Kidney tubule cell (primary cell): ENCODE measurements at places on chromosomes 4 and X.

GRCh38 chr4:168587411-168588125 lies 90.7 kb downstream of the PALLD start:
- DNase-seq, result peak; percentile 97

GRCh38 chrX:2708021-2708420 lies 16.9 kb downstream of the CD99 start:
- peak; percentile 13 for DNase-seq

DNA sequence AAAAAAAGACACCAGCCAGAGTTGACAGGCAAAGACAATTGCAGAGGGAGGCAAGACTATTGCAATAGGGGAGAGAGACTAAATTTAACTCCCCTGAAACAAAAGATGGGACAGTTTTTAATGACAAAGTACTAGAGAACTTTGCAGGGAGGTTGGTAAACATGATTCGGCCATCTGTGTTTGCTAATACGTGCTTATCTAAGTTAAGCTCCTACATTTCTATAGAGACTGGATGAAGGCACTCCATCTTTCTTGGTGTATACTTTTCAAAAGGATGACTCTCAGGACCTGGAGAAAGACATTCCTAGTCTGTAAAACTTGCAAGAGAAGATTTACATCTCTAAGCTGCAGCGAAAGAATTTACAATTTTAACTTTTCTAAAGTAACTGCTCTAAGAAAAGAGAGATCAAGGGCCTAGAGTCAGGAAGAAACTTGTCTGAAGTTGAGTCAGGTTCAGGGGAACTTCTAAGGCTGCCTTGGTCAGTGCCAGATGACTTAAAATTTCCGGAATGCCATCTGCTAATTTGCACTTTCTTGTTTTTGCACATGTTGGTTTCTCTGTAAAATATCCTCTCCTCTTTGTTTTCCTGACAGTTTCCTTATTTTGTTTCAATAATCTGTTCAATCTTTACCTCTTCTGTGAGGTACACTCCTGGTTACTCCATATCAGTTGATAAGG lies 10.6 kb downstream of the ADAM29 start:
- DNase-seq, result no peak

DNA sequence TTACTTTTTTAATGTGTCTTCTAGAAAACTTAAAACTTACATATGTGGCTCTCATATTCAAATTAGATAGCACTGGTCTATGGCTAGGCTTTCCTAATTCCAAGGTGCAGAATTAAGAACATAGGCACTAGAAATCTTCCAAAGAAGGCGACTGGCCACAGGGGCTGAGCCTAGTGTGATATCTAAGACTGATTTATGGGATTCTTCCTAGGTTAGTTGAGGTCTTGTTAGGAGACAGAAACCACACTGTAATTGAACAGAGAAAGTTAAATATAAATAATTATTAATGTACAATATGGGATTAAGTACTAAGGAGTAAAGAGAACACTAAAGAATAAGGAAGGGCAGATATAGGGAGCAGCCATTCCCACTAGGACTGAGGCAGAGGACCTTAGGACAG lies 48.3 kb downstream of the SNX25 start:
- no peak for DNase-seq

DNA sequence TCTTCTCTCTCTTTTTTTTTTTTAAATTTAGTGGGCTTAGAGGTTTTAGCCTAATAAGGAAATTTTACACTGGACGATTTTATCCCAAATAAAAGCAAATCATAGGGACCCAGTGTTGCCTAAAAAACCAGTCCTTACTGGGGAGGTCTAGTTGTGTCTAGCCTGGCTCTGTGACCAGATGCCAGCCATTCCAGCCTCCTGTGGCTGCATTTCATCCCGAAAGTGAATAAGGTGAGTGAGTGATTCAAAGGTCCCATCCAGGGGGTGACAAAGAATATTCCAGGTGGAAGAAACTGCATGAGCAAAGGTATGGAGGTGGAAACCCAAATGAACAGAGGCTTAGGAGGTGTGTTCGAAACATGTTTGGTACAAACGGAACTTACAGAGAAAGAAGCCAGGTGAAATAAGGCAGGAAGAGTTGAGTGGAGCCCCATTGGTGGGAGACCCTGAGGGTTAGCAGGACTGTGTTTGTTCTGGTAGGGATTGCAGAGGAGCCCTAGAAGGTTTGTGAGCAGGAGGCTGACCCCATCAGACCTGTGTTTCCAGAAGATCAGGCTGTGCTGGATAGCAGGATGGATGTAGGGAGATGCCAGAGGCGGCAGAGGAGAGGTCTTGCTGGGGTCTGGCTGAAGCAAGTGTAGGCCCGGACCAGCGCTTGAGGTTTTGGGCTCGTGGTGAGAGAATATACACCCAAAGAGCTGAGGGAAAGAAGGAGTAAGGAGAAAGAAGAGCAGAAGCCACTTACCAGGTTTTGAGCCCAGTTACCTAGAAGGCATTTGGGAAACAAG lies 31.6 kb downstream of the PTTG2 start:
- DNase-seq, result no peak

- no peak for DNase-seq
Observed at GRCh38 chr4:87863486-87863885, 30.7 kb downstream of the MEPE start.

- no peak for DNase-seq
Observed at GRCh38 chrX:18542905-18543304, 117.5 kb downstream of the CDKL5 start.

DNA sequence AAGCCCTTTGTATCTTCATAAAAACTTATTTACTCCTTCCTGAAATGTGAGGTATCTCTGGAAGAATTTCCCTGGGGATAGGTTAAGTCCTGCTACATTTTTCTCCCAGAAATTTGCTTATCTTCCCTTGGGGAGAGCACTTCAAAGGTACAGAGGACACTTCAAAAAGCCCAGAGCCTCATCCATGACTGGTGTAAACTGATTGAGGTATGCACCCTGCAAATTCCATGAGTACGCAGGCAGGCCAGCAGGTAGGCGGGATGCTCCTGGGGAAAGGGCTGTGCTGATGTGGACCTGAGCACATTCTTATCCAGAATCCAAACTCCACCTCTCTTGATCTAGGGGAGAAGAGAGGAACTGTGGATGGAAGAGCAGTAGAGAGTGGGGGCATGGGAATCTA lies 26.3 kb upstream of the RASGEF1B start:
- no peak for DNase-seq

DNA sequence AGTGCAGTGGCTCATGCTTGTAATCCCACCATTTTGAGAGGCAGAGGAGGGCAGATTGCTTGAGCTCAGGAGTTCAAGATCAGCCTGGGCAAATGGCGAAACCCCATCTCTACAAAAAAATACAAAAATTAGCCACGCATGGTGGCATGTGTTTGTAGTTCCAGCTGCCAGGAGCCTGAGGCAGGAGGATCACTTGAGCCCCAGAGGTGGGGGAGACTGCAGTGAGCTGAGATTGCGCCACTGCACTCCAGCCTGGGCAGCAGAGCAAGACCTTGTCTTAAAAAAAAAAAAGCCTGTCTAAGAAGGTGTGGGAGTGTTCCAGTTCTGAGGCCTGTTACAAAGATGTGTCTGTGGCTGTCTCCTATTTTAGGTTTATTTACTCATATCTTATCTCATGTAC lies 38.0 kb downstream of the PI4K2B start:
- DNase-seq, result no peak

DNA sequence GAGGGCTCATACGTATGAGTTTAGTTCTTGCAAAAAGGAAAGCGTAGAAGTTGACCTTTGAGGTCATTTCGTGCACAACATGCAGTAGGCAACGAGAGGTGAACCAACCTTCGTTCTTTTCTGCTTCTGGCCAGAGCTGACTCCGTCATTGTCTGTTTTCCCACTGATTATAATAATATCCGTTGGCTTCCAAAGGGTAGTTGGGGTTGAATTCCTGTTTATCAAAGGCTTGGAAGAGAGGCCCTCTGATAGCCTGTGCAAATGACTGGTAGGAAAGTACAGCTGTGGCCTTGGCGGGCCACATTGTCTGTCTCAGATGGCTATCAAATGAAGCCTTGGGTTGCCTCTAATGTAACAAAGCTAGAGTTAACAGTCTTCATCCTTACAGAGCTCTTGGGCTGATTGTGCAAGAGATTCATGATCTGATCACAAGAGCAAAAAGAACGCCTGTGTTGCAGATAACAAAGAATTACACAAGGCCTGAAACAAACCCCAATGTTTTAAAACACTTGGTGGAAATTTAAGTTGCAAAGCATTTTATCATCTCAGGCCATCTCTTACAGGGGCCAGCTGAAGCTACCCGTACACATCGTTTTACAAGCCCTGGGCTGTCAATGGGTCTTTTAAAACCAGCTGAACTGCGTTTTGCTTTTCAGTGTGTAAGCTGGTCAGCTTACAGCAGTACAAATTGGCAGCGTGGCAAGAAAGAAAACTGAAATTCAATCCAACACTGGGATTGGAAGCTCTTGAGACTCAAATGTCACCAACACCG lies 46.1 kb upstream of the FAM9C start:
- no peak for DNase-seq

DNA sequence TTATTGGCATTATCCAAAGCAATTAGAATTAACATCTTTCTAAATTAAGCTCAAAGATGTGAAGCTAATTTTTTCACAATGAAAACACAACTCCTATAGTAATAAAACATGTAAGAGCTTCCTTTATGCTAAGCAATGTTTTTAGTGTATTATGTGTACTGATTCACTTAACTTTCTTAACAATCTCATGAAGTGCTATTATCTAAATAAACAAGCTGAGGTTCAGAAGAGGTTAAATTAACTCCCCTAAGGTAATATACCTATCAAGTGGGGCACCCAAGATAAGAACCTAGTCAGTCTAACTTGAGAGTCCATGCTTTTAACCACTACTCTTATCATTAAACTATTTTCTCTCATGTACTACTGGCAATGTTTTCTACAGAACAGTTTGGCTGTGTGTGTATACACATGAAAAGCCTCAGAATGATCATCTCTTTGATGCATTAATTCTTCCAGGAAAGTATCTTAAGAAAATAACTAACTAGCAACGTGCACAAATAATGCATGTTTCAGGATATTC lies 13.6 kb downstream of the G3BP2 start:
- DNase-seq, result no peak

GRCh38 chr4:186286581-186286980 lies 20.6 kb downstream of the F11 start:
- DNase-seq, result no peak

DNA sequence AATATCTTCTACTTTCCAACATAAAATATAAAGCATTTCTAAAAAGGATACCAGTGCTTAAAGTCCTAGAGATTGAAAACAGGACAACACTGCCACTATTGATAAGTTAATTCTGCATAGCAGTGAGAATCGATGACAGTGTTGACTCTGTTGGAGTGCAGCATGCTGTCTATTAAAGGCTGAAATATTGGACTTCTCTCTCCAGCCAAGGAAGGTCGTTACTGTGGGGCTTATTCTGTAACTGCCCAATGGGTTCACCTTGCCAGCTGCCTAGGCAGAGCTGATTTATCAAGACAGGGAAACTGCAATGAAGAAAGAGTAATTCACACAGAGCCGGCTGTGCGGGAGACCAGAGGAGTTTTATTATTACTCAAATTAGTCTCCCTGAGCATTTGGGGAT lies 37.7 kb upstream of the PGM2 start:
- no peak for DNase-seq

GRCh38 chr4:88953400-88953799 lies 103.6 kb downstream of the FAM13A start:
- no peak for DNase-seq

GRCh38 chr4:87489678-87490077 lies 39.5 kb downstream of the SPARCL1 start:
- DNase-seq, result no peak
